ENCODE measurements at places on chromosomes 5 and 9. TPM values are rescaled to one million over a fixed set of nuclear protein-coding genes. Genes with fewer than 3 reads are reported as not detected.

Gene LMX1B
- under 0.01 TPM for total RNA-seq

Gene SMAD5
- total RNA-seq = 34.9 TPM

Gene TOMM5
- total RNA-seq = 107 TPM

Gene SURF1
- total RNA-seq = 21.1 TPM

Gene ACTBL2
- 0.03 TPM for total RNA-seq

Gene CNTFR
- total RNA-seq = not detected

Gene SLC25A2
- total RNA-seq = 0.26 TPM

Gene SLC36A3
- not detected for total RNA-seq

All from smooth muscle cell of the pulmonary artery (primary cell).